ENCODE measurements at places on chromosomes 5 and 9. TPM values are rescaled to one million over a fixed set of nuclear protein-coding genes. Genes with fewer than 3 reads are reported as not detected.

Gene TPPP
- total RNA-seq, result 0.79 TPM

Gene FAM153A
- 99.4 TPM for total RNA-seq

Gene TESK1
- total RNA-seq, result 24.2 TPM

Gene ITK
- 286 TPM for total RNA-seq

Gene SCGB3A2
- total RNA-seq, result not detected

Gene FOXD1
- total RNA-seq, result not detected

Gene RIGI
- 17.1 TPM for total RNA-seq

DNA sequence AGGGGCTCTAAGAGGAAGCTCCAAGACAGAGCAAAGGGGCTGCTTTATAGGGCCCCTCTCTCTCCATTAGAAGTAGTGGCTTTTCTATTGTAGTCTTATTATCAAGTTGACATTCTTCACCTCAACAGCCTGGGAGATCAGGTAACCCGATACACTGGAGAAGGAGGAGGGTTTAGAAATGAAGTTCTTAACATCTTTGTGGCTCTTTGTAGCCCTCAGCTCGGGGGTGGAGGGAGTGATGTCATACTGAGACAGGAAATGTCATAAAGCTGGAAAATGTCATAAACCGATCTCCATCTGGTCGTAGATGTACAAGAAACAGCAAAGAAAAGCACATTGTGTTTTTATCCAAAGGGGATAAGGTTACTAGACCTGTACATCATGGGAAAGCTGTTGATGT, 17.9 kb downstream of the PDZD2 start:
- no peak for DNase-seq

DNA sequence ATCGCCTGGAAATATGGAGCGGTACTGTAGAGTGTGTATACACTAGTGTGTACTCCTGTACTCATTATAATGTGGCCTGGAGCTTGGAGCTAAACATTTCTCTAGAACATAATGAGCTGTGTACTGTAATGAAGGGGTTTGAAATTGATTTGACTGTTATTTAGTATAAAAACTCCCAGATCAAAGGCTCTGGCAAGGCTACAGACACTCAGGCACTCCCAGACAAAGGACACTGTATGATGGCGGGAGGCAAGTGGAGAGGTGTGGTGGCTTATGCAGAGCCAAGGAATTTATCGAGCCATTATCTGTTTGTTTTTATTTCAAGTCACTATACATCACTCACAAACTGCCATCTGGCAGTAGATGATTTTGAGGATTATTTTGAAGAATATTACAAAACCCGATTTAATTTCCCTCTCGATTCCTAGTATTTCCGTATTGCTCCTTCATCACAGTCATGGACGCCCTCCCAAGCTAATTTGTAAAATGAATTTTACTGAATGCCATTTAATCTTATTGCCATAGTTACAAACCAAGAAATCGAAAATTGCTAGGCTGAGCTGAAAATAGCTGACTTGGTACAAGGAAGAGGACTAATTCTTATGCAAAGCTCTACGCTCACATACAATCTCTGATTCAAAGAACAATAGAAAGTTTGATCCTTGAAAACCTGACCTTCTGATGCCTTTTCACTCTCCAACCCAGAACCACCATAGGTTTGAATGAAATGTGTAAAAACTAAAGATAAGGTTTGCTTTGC, 240.2 kb upstream of the SEMA6A start:
- DNase-seq, result no peak

- no peak for DNase-seq
Observed at GRCh38 chr5:1058988-1059883, 50.6 kb downstream of the NKD2 start.

- no peak for DNase-seq
Observed at GRCh38 chr5:136028782-136029742, at the start of gene TGFBI. TSS of gene TGFBI (plus strand) at chr5:136028988. CDS start at chr5:136029056, 68 bp downstream.

DNA sequence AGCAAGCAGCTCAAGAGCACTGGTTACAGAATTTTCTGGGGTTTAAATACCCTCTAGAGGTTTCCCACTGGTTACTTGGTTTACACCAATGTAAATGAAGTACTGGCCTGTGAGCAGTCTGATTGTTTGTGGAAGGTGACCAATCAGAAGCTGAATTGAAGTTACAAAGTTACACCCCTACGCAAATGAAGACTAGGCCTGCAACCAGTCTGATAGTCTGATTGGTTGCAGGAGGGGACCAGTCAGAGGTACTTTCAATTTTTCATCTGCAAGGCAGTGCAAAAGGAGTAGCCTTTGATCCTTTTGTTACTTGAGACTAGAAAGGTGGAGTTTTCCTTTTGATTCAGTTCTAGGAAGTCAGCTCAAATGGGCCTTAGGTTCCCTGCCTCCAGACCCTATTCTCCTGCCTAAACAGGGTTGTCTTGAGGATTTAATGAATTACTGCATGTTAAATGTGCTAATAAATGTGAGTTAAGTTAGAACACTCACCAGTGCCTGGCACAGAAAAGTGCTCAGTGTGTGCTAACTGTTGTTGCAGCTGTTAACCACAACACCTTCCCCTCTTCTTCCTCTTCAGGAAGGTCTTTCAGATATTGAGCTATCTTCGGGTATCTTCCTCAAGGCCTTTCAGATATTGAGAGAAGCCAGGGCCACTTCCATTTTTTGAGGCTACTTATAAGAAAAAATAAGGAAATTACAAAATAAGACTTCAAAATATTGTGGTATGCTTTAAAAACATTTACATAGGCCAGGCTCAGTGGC, 32.1 kb upstream of the CLINT1 start:
- no peak for DNase-seq

GRCh38 chr5:5572010-5572865, 149.8 kb downstream of the ICE1 start:
- DNase-seq, result no peak

DNA sequence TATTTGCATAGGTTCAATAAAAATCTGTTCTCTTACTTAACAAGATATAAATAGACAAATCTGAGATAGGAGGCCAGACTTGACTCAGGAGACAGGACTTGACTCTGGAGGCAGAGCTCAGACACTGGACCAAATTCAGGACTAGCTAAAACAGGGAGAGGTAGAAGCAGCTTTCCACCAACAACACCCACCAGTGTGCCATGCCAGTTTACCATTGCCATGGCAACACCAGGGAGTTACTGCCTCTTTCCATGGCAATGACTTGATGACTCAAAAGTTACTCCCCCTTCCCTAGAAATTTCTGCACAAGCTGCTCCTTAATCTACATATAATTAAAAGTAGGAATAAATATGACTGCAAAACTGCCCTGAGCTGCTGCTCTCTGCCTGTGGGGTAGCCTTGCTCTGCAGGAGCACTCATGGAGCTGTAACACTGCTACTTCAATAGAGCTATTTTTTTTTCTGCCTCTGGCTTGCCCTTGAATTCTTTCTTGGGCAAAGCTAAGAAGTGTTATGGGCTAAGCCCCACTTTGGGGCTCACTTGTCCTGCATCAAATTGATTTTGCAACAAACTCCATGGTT, 473.0 kb downstream of the PLK2 start:
- no peak for DNase-seq

- DNase-seq, result no peak
Observed at GRCh38 chr9:107188376-107188775, 94.7 kb upstream of the RAD23B start.

GRCh38 chr5:159345336-159345735, 15.0 kb upstream of the IL12B start:
- no peak for DNase-seq

- no peak for DNase-seq
Observed at GRCh38 chr9:17330097-17330496, 195.3 kb downstream of the CNTLN start.

GRCh38 chr5:6522331-6522730, 73.7 kb downstream of the UBE2QL1 start:
- DNase-seq, result no peak

- DNase-seq, result no peak
Observed at GRCh38 chr9:114754581-114754980, 51.3 kb downstream of the TNFSF15 start.

DNA sequence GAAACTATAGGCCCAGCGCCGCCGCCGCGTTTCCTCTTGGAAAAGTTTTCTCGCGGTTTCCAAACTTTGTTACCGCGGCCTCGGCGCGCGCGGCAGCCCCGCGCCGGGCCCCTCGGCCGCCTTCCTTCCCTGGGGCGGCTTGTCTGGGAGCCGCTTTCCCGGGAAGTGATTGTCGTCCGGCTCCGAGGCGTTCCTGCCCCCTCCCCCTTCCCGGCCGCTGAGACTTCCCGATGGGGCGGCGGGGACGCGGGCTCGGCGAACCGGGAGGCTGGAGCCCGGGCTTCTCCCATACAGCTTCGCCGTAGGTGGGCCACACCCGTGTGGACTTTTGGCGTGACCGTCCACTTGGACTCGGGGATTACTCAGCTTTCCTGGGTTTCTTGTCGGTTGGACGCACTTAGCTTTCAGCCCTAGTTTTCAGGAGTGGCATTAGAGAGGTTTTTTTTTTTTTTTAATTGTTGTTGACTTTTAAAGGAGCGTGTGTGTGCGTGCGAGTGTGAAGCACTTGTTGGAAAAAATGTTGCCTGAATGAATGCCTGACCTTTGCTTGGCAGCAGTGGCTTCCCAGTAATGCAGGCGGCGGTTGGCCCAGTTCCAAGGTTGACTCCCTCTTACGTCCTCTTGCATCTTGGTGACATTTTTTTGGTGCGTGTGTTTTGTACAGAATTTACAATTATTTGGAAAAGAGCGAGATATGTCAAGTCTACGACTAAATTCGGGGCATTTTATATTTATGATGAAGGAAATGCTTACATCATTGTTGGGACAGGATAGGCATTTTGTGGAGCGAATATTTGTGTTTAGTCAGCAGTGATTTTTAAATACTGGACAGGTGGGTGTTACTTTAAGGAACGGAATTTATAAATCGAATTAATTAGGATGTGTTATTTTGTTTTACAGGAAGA, 821 bp downstream of the CTNNA1 start:
- DNase-seq, result no peak

DNA sequence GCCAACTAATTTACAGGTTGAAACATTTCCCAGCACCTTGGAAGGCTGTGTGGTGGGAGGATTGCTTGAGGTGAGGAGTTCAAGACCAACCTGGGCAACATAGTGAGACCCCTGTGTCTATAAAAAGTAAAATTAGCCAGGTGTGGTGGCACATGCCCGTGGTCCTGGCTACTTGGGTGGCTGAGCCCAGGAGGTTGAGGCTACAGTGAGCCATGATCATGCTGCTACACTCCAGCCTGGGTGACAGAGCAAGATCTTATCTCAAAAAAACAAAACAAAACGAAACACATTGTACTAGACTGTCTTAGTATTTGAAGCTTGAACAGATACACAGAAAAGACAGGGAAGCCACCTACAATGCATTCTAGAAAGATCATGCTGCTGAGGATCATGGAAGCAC, 2.8 kb upstream of the HSDL2 start:
- DNase-seq, result no peak

GRCh38 chr9:91776409-91777291, 173.4 kb downstream of the ROR2 start:
- no peak for DNase-seq

DNA sequence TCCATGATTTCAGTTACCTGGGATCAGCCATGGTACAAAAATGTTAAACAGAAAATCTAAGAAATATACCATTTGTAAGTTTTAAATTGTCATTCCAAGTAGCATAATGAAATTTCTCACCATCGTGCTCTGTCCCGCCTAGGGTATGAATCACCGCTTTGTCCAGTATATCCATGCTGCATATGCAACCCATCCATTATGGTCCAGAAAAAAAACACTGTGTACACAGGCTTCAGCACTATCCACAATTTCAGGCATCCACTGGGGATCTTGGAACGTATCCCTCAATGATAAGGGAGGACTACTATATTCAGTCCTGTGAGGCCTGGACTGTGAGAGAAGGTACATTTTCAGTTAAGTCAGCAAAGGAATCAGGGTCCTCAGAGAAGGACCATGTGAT, 37.6 kb upstream of the HNRNPA0 start:
- DNase-seq, result no peak

- no peak for DNase-seq
Observed at GRCh38 chr9:82154573-82154972, 166.0 kb downstream of the SPATA31D1 start.

DNA sequence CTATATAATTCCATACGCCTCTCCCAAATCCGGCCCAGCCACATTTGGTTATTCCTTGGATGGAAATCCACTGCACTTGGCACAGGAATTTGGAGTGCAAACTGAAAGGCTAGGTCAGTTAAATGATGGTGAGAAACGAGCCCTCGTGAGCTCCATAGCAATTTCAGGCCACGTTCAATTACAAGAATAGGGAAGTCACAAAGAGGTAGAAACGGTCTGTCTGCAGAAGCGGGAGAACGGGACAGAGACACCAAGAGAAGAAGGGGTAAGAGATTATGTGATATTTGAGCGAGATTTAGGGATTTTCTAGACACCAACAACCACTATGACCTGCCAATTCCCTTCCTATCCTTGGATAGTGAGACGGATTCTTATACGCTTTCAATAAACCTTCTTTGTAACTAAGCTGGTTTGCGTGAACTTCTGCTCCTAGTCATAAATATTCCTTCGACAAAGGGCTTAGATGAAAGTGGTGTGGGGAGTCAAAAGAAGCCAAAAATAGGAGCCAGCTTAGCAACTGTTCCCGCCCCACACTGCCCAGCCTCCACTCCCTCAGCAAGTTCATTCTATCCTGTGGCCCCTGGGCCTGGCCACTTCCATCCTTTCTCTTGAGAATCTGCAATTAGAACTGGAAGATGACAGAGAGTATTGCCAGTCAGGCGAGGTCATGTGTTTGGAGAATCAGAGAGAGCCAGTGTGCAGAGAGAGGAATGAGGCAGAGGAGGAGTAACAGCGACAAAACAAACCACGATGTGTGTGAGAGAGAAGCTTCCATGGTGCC, 118.4 kb downstream of the ZNF608 start:
- DNase-seq, result no peak

- DNase-seq, result no peak
Observed at GRCh38 chr5:14767053-14767452, 102.5 kb downstream of the OTULIN start.

GRCh38 chr5:148969291-148969690, 93.6 kb downstream of the SH3TC2 start:
- no peak for DNase-seq

DNA sequence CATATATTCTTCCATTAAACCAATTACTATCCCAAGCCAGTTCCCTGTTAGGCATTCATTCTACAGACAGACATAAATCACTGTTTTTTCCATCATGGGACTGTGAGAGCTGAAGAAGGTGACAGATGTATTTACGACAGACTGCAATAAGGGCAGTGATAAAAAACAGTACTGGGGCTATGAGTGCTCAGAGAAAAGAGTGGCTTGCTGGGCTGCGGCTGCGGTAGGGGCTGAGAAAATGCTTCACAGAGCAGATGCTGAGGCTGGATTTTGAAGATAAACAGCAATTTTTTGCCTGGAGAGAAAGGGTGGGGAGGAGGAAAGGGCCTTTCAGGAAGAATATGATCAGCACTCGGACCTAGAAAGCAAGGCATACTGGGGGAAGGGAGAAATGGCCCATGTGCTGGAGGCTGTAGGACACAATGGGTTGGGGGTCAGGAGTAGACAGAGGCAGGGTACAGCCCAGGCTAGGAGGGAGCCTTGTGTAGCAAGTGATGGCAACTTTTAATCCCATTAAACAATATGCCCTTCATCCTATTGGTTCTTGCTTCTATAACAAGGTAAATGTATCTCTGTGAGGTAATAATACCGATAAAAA, 279.3 kb downstream of the ASTN2 start:
- DNase-seq, result no peak
